ENCODE measurements at places on chromosomes 6 and 20. TPM values are rescaled to one million over a fixed set of nuclear protein-coding genes. Genes with fewer than 3 reads are reported as not detected.
A peak's percentile ranks its signal among the peaks of the same experiment; 100 is the strongest.

GRCh38 chr6:118896339-118897136 lies 2.6 kb downstream of the ASF1A start:
- peak; percentile 68 for DNase-seq

Gene HRH3
- not detected for total RNA-seq

Gene IP6K3
- not detected for total RNA-seq

DNA sequence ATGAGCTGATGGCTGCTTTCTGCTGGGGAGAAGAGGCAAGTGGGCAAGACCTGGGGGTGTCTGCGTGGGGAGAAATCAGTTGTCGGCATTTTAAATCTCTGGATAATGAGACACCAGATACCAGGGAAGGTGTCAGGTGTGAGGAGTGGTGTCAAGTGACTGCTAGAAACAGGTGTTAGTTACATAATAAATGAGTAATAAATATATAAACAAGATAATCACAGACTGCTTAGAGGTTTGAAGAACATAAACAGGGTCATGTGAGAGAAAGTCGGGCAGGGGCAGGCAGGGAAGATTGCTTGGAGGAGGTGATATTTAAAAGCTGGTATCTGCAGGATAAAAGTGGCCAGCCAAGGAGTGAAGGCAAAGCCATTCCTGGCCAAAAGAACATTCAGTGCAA lies 87.2 kb upstream of the RIN2 start:
- no peak for DNase-seq

- DNase-seq, result no peak
Measured at GRCh38 chr6:49416195-49416594, 46.9 kb downstream of the MMUT start.
